Endothelial cell of umbilical vein (primary cell): ENCODE measurements at places on chromosomes 5 and 9. TPM values are rescaled to one million over a fixed set of nuclear protein-coding genes. Genes with fewer than 3 reads are reported as not detected.

The ARL10 gene
- total RNA-seq, result 16.5 and 20.7 TPM in 2 replicates

The LCP2 gene
- total RNA-seq, result not detected in 2 replicates

The GMCL2 gene
- total RNA-seq, result not detected in 2 replicates

The SHISAL2B gene
- total RNA-seq, result not detected in 2 replicates

The NUTM2F gene
- not detected in 2 replicates for total RNA-seq

The PIP5KL1 gene
- 2.9 and 3.8 TPM in 2 replicates for total RNA-seq

The CERT1 gene
- total RNA-seq, result 21.3 and 25.6 TPM in 2 replicates

The F2RL1 gene
- total RNA-seq, result 21.9 and 42.6 TPM in 2 replicates

The INSL6 gene
- not detected in 2 replicates for total RNA-seq

The ARSI gene
- total RNA-seq, result 0.20 TPM in 1 of 2 replicates, not detected in the other

The BTNL9 gene
- total RNA-seq, result 0.13 TPM in 1 of 2 replicates, not detected in the other

The SCGB3A1 gene
- 0.73 TPM in 1 of 2 replicates, not detected in the other for total RNA-seq

The RABEPK gene
- total RNA-seq, result 18.2 and 19.1 TPM in 2 replicates

The C9orf57 gene
- total RNA-seq, result not detected in 2 replicates

The SH3RF2 gene
- 0.84 and 0.90 TPM in 2 replicates for total RNA-seq

The SKP2 gene
- total RNA-seq, result 40.9 and 42.0 TPM in 2 replicates

The SPATA31C1 gene
- not detected in 2 replicates for total RNA-seq

The CTNND2 gene
- total RNA-seq, result not detected in 2 replicates

The CATSPER3 gene
- 0.71 TPM in 1 of 2 replicates, not detected in the other for total RNA-seq

The DOCK8 gene
- 1.3 and 12.0 TPM in 2 replicates for total RNA-seq

The TUSC1 gene
- total RNA-seq, result 12.1 TPM in 2 replicates

The CLPTM1L gene
- total RNA-seq, result 113 and 116 TPM in 2 replicates

The TSSK1B gene
- 0.12 TPM in 1 of 2 replicates, not detected in the other for total RNA-seq

The ANKRD34B gene
- not detected in 2 replicates for total RNA-seq

The RASA1 gene
- 42.0 and 42.7 TPM in 2 replicates for total RNA-seq

The ZNF189 gene
- 14.4 and 14.6 TPM in 2 replicates for total RNA-seq

The SMU1 gene
- 21.7 and 22.2 TPM in 2 replicates for total RNA-seq

The BNC2 gene
- 33.1 and 34.3 TPM in 2 replicates for total RNA-seq

The ABLIM3 gene
- total RNA-seq, result 25.7 and 42.1 TPM in 2 replicates

The NSMF gene
- 43.3 and 45.4 TPM in 2 replicates for total RNA-seq

The KIF24 gene
- total RNA-seq, result 4.5 and 4.8 TPM in 2 replicates

The LCN12 gene
- 0.35 TPM in 1 of 2 replicates, not detected in the other for total RNA-seq

The C5 gene
- 1.6 and 1.8 TPM in 2 replicates for total RNA-seq

The LARP1 gene
- 227 and 252 TPM in 2 replicates for total RNA-seq

The NOXA1 gene
- 0.91 and 1.3 TPM in 2 replicates for total RNA-seq

The SLC6A3 gene
- total RNA-seq, result not detected in 2 replicates

The PCDHA13 gene
- total RNA-seq, result not detected in 2 replicates

The MACROH2A1 gene
- 142 and 147 TPM in 2 replicates for total RNA-seq

The PHF24 gene
- total RNA-seq, result not detected in 2 replicates

The C5orf46 gene
- not detected in 2 replicates for total RNA-seq

The DRD1 gene
- total RNA-seq, result not detected in 2 replicates

The SPINK1 gene
- total RNA-seq, result not detected in 2 replicates

The PCDHB10 gene
- 0.62 and 0.81 TPM in 2 replicates for total RNA-seq

The SLC34A3 gene
- total RNA-seq, result not detected in 2 replicates

The ENG gene
- 688 and 728 TPM in 2 replicates for total RNA-seq

The CPLANE1 gene
- 16.9 and 21.5 TPM in 2 replicates for total RNA-seq
